ENCODE measurements at places on chromosomes 6 and 20. TPM values are rescaled to one million over a fixed set of nuclear protein-coding genes. Genes with fewer than 3 reads are reported as not detected.

ZNF341 gene
- 2.6 TPM for total RNA-seq

CDKN1A gene
- total RNA-seq = 283 TPM

PRSS16 gene
- 3.3 TPM for total RNA-seq

PAK5 gene
- not detected for total RNA-seq

RAET1L gene
- 0.49 TPM for total RNA-seq

HUS1B gene
- 0.12 TPM for total RNA-seq

HFE gene
- total RNA-seq = 14.1 TPM

PTGIS gene
- 0.02 TPM for total RNA-seq

PARD6B gene
- total RNA-seq = 4.5 TPM

ZBP1 gene
- total RNA-seq = not detected

HLA-E gene
- 56.8 TPM for total RNA-seq

CTCFL gene
- total RNA-seq = 0.04 TPM

CD164 gene
- total RNA-seq = 107 TPM

FKBP1C gene
- 2.1 TPM for total RNA-seq

ARHGAP40 gene
- not detected for total RNA-seq

LINC00237 gene
- total RNA-seq = not detected

HTR1B gene
- 0.32 TPM for total RNA-seq

WFDC2 gene
- not detected for total RNA-seq

TMEM14A gene
- 31.2 TPM for total RNA-seq

SLC2A10 gene
- total RNA-seq = not detected

HLA-DQB1 gene
- total RNA-seq = not detected

NHSL1 gene
- 3.8 TPM for total RNA-seq

RBPJL gene
- total RNA-seq = not detected

L3MBTL1 gene
- total RNA-seq = 1.1 TPM

ZC2HC1B gene
- total RNA-seq = not detected

CABLES2 gene
- 5.7 TPM for total RNA-seq

LAMA2 gene
- 0.48 TPM for total RNA-seq

MDC1 gene
- total RNA-seq = 12.9 TPM

INSM1 gene
- total RNA-seq = not detected

RPS6KA2 gene
- 0.16 TPM for total RNA-seq

SAMD5 gene
- total RNA-seq = 0.70 TPM

CNR1 gene
- total RNA-seq = 2.0 TPM

DEFB124 gene
- 0.32 TPM for total RNA-seq

KHDC1L gene
- total RNA-seq = 0.41 TPM

RAB32 gene
- 34.6 TPM for total RNA-seq

FGD2 gene
- total RNA-seq = not detected

GNAS-AS1 gene
- total RNA-seq = not detected

HS3ST5 gene
- total RNA-seq = not detected

SCAND1 gene
- 93.3 TPM for total RNA-seq

ZNF165 gene
- total RNA-seq = 0.80 TPM

HLA-DRB5 gene
- not detected for total RNA-seq

TRIM10 gene
- not detected for total RNA-seq

LCA5 gene
- 0.39 TPM for total RNA-seq

TNXB gene
- 0.85 TPM for total RNA-seq

CLVS2 gene
- total RNA-seq = 0.15 TPM

ANKRD6 gene
- total RNA-seq = 1.3 TPM

CTSZ gene
- total RNA-seq = 200 TPM

CST8 gene
- total RNA-seq = not detected

ADAM33 gene
- 0.14 TPM for total RNA-seq

MYLK4 gene
- 0.09 TPM for total RNA-seq
